ENCODE measurements at places on chromosomes 6 and 20. TPM values are rescaled to one million over a fixed set of nuclear protein-coding genes. Genes with fewer than 3 reads are reported as not detected.

DNA sequence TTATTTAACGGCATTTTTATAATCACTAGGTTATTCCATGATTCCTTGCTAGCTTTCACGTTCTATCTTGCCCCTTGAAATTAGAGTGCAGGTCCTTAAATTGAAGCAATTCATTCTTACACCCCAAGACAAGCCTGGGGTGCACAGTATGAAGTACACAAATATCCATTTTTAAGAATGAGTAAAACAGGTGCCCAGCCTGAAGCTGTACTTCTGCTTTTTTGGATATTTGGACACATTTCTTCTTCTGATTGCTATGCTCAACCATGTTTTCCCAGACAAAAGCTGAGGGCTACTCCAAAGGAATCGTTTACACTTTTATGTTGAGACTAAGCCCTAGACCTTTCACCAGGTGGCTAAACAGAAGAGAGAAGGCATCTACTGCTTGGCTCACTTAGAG is 7.9 kb upstream of the TAGAP start:
- peaks cover 61% of the 10 kb centered on the region for H3K4me1 ChIP-seq
- no peaks in the 10 kb centered on the region for H3K27me3 ChIP-seq
- H3K36me3 ChIP-seq = no peaks in the 10 kb centered on the region
- no peak for DNase-seq
- H3K27ac ChIP-seq = no peak overlapping the region
- H3K4me3 ChIP-seq = no peak overlapping the region

DNA sequence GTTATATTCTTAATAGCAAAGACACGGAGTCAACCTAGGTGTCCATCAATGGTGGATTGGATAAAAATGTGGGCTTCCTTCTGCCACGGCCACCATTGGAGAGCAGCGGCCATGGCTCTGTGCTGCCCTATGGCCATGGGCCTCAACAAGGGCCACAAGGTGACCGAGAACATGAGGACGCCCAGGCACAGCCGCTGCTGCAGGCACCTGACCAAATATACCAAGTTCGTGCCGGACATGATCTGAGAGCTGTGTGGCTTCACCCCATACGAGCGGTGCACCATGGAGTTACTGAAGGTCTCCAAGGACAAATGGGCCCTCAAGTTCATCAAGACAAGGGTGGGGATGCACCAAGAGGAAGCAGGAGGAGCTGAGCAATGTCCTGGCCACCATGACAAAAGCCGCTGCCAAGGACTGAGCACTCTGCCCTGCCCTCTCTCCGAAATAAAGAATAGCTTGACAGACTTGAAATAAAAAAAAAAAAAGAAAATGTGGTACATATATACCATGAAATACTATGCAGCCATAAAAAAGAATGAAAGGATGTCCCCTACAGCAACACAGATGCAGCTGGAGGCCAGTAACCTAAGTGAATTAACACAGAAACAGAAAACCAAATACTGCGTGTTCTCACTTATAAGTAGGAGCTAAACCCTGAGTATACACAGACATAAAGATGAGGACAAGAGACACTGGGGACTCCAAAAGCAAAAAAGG is 81.0 kb downstream of the FKBP5 start:
- DNase-seq = no peak
- no peaks in the 10 kb centered on the region for H3K27me3 ChIP-seq
- no peak overlapping the region for H3K27ac ChIP-seq
- H3K4me3 ChIP-seq = no peak overlapping the region
- H3K4me1 ChIP-seq = peaks cover 57% of the 10 kb centered on the region
- peaks cover 39% of the 10 kb centered on the region for H3K36me3 ChIP-seq

SOBP gene
- 0.24 TPM for total RNA-seq

MUC21 gene
- not detected for total RNA-seq

DNA sequence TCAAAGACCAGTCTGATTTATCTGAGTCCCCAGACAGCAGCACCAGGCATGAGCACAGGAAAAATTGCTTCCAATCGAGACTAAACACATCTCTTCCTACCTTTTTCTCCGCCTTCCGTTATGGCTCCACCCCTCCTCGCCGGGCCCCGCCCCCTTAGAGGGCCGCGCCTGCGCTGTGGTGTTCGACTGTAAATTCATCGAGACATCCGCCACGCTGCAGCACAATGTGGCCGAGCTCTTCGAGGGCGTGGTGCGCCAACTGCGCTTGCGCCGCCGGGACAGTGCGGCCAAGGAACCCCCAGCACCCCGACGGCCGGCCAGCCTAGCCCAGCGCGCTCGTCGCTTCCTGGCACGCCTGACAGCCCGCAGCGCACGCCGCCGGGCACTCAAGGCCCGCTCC is 8.9 kb downstream of the REM1 start:
- no peak overlapping the region for H3K27ac ChIP-seq
- H3K36me3 ChIP-seq = no peaks in the 10 kb centered on the region
- peaks cover 18% of the 10 kb centered on the region for H3K27me3 ChIP-seq
- no peaks in the 10 kb centered on the region for H3K4me1 ChIP-seq

SPDEF gene
- 0.33 TPM for total RNA-seq

IL20RA gene
- total RNA-seq = not detected

GRCh38 chr6:119845161-119845560 is 495.6 kb upstream of the MAN1A1 start:
- no peaks in the 10 kb centered on the region for H3K27me3 ChIP-seq
- H3K4me3 ChIP-seq = no peak overlapping the region
- DNase-seq = no peak

GRCh38 chr6:1917626-1918371 is 308.1 kb downstream of the FOXC1 start:
- H3K27me3 ChIP-seq = no peaks in the 10 kb centered on the region
- peaks cover 15% of the 10 kb centered on the region for H3K4me1 ChIP-seq
- no peak overlapping the region for H3K4me3 ChIP-seq
- no peak overlapping the region for H3K27ac ChIP-seq

RCAN2 gene
- total RNA-seq = 4.3 TPM

DNA sequence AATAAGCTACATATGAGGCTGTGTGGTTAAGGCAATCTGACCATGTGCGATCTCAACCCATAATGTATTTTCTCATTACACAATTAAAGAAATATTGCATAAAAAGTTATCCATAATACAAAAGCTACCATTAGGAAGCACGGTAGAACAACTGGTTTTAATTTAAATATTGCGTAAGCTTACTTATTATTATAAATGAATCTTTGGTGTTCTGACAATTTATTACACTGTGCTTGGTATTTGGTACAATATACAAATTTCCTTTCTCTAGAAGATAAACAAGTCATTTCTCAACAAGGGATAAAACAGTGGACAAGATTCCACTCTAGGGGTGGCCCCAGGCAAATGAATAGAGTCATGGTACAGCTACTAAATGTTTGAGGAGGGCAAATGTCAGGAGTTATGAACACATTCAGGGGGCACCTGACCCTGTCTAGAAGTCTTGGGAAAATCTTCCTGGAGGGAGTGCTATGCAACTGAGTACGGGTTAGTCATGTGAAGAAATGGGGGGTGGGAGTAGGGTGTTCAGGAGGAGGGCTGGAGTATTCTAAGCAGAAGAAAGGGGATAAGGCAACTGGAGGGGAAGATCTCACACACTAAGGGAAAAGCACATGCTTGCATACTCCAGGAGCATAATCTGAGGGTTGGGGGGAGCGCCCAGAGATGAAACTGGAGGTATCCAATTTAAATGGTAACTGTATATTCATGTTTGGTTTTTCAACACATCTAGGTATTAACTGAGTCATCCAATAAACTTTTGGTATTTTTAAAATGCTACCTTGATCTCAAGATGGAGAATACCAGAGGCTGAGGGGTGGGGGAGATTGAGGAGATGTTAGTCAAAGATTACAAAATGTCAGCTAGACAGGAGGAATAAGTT is 296.9 kb upstream of the SGK1 start:
- H3K36me3 ChIP-seq = no peaks in the 10 kb centered on the region
- no peak overlapping the region for H3K27ac ChIP-seq
- H3K4me3 ChIP-seq = no peak overlapping the region
- H3K4me1 ChIP-seq = peaks cover 3% of the 10 kb centered on the region
- no peak for DNase-seq

GRCh38 chr6:137043710-137044365 is 927 bp downstream of the IL20RA start:
- H3K4me3 ChIP-seq = peak overlapping the region; percentile 72
- peaks cover 3% of the 10 kb centered on the region for H3K4me1 ChIP-seq
- H3K27me3 ChIP-seq = peaks cover 60% of the 10 kb centered on the region

OTOR gene
- not detected for total RNA-seq

- no peaks in the 10 kb centered on the region for H3K27me3 ChIP-seq
- no peak for DNase-seq
- H3K4me1 ChIP-seq = peaks cover 8% of the 10 kb centered on the region
- H3K4me3 ChIP-seq = no peak overlapping the region
Observed at GRCh38 chr20:34274694-34275093, 28.5 kb downstream of the AHCY start.

VSX1 gene
- total RNA-seq = not detected

DNA sequence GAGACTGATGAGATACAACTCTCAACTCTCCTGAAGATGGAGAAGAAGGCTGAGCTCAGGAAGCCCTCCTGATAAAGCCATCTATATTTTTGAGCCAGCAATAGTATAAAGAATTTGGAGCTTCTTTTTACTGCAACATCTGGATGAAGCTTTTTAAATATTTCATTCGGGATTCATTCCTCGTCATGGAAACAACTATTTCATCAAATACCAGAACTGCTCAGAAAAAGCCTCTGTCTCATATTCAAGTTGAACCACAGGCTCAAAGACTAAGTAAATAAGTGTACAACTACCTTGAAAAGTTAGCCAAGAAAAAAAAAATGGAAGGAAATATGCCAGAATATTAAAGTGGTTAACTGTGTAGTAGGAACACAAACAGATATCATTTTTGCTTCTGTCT is 37.8 kb downstream of the PTPRT start:
- no peaks in the 10 kb centered on the region for H3K27me3 ChIP-seq
- H3K27ac ChIP-seq = no peak overlapping the region
- no peak for DNase-seq
- no peak overlapping the region for H3K4me3 ChIP-seq
- no peaks in the 10 kb centered on the region for H3K4me1 ChIP-seq

- peak overlapping the region; percentile 15 for H3K27ac ChIP-seq
- DNase-seq = no peak
- no peaks in the 10 kb centered on the region for H3K27me3 ChIP-seq
- no peak overlapping the region for H3K4me3 ChIP-seq
Observed at GRCh38 chr6:138948546-138949179, 39.4 kb downstream of the REPS1 start.

DNA sequence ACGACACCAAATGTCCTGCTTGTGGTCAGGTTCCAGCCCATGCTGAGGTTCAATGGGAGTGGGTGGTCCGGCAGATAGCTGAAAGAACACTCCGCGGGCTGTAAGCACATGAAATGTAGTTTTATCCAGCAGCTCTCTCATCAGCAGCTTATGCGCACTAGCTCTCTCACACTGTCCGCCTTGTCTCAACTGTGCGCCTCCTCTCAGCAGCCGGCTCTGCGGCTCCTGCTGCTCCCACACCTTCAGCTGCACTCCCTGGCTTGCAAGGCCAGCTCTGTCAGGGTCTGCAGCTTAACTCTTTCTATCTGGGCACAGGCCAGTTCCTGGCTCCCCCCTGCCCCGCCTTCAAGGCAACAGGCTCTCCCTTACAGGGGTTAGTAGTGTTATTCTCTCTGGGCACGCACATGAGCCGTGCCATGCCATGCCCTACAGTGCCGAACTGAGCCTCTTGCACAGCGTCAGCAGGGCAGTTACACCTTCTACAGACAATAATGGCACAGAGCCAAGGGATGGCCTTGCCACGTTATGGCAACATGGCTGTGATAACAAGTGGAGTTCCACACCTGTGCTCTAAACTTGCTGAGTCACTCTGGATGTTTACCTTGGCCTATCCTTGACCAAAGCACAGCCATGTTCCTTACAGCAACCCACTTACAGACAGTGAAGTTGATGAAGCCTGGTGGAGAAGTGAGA is 84.0 kb upstream of the LRFN2 start:
- H3K36me3 ChIP-seq = no peaks in the 10 kb centered on the region
- H3K4me1 ChIP-seq = no peaks in the 10 kb centered on the region
- H3K27me3 ChIP-seq = peaks cover 6% of the 10 kb centered on the region
- H3K4me3 ChIP-seq = no peak overlapping the region
- no peak for DNase-seq

DNA sequence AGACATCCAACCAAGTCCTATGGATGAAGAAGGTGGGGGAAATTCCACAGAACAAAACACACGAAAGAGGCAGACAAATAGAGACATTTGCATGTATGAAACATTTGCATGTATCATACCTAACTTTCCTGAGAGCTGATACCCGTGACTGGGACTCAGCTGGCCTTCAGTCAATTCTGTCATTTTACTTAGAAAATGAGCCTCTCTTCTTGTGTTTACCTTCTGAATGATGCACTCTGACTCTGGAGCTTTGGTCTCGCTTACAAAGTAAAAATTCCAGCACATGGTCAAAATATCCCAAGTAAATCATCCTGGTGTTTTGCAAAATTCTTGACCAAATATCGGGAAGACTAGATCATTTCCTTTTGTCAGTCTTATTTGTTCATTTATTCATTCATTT is 46.9 kb downstream of the MMUT start:
- H3K27me3 ChIP-seq = peaks cover 3% of the 10 kb centered on the region
- H3K36me3 ChIP-seq = no peaks in the 10 kb centered on the region
- H3K4me3 ChIP-seq = no peak overlapping the region
- no peak overlapping the region for H3K27ac ChIP-seq
- no peaks in the 10 kb centered on the region for H3K4me1 ChIP-seq
- DNase-seq = no peak

DNA sequence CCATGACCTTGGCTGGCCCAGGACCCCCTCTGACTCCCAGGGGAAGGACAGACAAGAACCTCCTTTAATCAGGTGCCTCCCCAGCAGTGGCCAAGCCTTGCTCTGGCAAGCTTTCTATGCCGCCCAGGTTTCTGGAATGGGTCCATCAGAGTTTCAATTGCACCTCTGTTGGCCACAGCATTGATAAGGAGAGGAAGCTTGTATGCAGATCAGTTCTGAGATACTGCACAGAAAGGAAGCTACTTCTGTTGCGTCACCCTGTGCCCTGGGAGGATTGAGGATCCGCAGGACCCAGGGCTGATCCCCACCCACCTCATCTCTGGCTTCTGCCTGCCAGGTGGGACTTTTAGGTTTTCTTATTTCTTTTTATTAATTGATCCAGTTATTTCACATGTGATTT is 167.2 kb downstream of the TFAP2C start:
- H3K4me3 ChIP-seq = no peak overlapping the region
- peaks cover 3% of the 10 kb centered on the region for H3K27me3 ChIP-seq
- no peaks in the 10 kb centered on the region for H3K36me3 ChIP-seq

DNA sequence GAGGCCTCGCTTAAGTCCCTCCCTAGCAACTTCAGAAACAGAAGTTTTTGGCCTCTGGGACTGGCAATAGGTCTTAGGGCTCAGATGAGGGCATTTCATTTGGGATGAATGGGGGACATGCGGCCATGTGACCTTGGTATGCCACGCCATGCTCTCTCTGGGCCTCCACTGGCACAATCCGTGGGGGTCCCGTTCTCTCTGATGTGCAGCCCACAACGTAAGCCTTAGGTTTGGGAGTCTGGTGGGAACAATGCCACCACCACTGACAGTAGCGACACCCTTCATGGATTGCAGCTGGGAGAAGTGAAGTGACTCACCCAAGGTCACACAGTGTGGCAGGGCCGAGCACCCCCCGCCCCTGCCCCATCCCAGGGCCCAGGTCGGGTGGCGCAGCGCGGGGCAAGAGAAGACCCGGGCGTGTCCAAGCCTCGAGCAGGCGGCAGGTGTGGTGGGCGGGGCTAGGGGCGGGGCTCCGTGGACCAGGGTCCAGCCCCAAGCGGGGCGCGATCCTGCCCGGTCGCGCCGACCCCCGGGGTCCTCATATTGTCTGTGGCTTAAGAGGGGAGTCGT is 864 bp upstream of the CEBPB start:
- H3K27me3 ChIP-seq = peaks cover 11% of the 10 kb centered on the region
- H3K36me3 ChIP-seq = peaks cover 21% of the 10 kb centered on the region

MMP24 gene
- total RNA-seq = not detected

- H3K4me1 ChIP-seq = peaks cover 57% of the 10 kb centered on the region
- DNase-seq = peak; percentile 34
- peak overlapping the region; percentile 92 for H3K27ac ChIP-seq
- H3K4me3 ChIP-seq = peak overlapping the region; percentile 10
Observed at GRCh38 chr20:32332614-32333013, 25.5 kb upstream of the ASXL1 start.

Measured in activated CD4-positive, alpha-beta memory T cell treated with anti-CD3 and anti-CD28 coated beads for 36 hours (primary cell).